ENCODE measurements at places on chromosomes 2 and 18.

GRCh38 chr2:119782308-119783027, 22.7 kb downstream of the PTPN4 start:
- no peak for DNase-seq

DNA sequence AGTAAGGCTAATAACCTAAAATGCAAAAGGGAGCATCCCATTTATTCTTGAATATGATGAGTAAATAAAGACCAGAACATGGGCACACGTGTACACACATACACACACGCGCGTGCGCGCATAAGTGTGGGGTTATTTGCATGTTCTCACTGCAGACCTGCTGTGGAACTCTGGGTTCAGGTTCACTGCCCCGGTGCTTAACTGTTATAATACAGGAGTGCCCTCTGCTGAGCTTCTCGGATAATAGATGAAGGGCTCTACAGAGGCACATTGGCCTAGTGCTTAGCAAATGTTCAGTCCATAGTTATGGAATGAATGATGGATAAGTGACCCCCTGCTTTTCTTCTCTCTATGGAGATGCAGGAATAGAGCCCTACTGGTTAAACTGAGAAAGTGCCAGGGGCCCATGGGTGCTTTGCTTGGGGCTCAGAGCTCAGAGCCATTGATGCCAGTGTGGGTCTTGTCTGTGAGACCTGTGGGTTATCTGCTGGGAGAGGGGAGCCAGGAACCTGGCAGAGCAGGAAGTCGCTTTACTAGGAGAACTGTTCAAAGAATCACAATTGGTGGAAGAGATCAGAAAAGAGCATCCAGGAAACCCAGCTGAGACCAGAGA, 3.6 kb upstream of the ARL4C start:
- DNase-seq: peak; percentile 70

GRCh38 chr2:230318190-230319121, 8.5 kb upstream of the SP140L start:
- DNase-seq: no peak

GRCh38 chr2:169865492-169865891, 38.2 kb downstream of the UBR3 start:
- no peak for DNase-seq

All from activated CD4-positive, alpha-beta T cell treated with anti-CD3 and anti-CD28 coated beads, Interleukin-2, amount 50 U/mL, for 4 hours (primary cell).